Left kidney (tissue), 8 donors: ENCODE measurements at places on chromosomes 12 and 14. TPM values are rescaled to one million over a fixed set of nuclear protein-coding genes. Genes with fewer than 3 reads are reported as not detected.

The PRB2 gene
- polyA plus RNA-seq, result 1.5 TPM

The CARMIL3 gene
- 2.4 TPM for polyA plus RNA-seq

The ADCK1 gene
- polyA plus RNA-seq, result 11.9 TPM

DNA sequence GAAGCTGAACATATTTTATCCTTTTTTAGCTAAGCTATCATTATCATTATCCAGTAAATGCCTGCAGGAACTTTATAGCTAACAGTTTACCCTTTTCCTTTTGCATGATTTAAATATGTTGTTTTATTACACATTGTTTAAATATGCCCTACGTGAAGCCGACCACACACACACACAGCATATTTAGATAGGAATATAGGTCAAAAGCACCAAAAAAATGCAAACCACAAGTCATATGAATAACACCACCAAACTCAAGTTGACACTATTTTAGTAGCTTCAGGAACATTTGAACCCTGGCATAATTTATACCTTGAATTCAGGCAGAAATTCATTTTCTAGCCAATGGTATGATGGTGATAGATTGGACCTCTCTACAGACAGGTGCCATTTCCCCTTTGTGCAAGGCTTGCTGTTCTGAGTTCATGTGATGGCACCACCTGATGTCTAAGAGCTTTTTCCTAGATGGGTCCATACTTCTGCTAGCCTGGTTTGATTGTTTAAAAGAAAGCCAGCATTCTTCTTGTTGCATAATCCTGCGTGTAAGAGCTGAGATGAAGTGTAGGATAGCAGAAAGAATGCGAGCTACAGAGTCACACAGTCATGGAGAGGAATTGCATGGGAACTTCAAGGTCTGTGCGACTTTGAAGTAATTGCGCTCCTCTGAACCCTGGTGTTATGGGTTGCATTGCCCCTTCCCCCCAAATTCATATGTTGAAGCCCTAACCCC lies 454.8 kb upstream of the SOX5 start:
- no peak for DNase-seq

GRCh38 chr12:111816065-111816615 lies 25.9 kb upstream of the MAPKAPK5 start:
- no peak for DNase-seq

DNA sequence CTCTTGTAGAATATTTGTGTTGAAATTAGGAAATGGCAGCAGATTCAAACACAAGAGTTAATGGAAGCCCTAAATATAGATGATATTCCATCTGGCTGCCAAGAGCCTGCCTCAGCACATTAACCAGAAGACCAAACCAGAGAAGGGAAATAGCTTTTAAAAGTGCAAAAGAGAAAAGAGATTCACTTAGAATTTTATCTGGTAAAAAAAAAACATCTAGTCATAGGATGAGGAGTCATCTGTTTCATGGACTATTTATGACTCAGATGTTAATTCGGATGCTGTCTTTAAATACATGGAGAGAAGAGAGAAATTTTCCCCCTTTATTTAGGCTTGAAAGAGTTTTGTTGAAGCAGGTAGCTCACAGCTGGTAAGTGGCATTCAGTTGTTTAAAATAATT lies 201.6 kb upstream of the NUDT4 start:
- DNase-seq, result no peak

The SAMD15 gene
- 12.7 TPM for polyA plus RNA-seq

The RAD9B gene
- polyA plus RNA-seq, result 1.4 TPM

GRCh38 chr12:97061171-97061570 lies 154.1 kb downstream of the NEDD1 start:
- DNase-seq, result no peak

- no peak for DNase-seq
Measured at GRCh38 chr12:131900397-131900796, 6.0 kb downstream of the ULK1 start.

DNA sequence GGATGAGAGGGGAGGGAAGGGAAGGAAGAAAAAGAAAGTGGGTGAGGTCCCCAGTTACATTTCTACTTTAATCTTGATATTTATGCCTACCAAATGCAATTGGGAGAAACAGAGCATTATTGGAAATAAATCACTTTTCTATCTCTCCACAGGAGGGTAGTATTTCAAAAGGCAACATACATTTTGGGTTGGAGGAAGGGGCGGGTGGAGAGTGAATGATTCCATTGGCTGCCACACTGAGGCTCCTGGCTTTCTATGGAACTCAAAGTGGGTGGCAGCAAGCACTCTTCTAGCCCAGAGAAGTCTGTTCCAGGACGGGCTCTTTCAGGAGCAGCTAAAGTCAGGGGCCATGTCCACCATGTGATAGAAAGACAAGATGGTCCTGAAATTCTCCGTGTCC lies 441.3 kb downstream of the DAD1 start:
- DNase-seq, result no peak

The FOXG1 gene
- polyA plus RNA-seq, result 0.03 TPM

The VPS29 gene
- 173 TPM for polyA plus RNA-seq

- no peak for DNase-seq
Measured at GRCh38 chr14:91153360-91153759, 39.5 kb downstream of the DGLUCY start.
